Activated naive CD4-positive, alpha-beta T cell treated with anti-CD3 and anti-CD28 coated beads, Interleukin-2, amount 10 ng/mL, durations not matched to agents 7 days and 5 days (primary cell): ENCODE measurements at places on chromosomes 11 and 22.

GRCh38 chr22:45897736-45898135 lies 79.2 kb downstream of the WNT7B start:
- no peak for DNase-seq

- no peak for DNase-seq
These were observed 52.4 kb downstream of the TPBGL start for GRCh38 chr11:75292943-75293342.

DNA sequence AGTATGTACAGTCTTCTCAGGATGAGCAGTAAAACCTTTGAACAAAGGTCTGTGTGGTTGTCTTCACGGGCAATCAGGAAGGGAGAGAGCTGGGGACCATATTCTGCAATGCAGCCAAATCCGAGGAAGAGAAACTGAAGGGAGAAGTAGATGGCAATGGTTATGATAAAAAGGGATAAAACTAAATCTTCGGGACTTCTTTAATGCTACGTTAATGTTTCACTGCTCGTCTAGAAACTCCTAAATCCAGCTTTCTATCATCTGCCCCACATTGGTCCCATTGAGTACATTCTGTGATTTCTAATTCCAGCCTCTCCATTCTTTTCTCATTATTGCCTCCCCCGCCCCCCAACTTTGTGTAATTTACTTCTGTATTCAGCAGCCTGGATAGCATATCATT lies 1.7 kb downstream of the TIMM10B start:
- DNase-seq = no peak

DNA sequence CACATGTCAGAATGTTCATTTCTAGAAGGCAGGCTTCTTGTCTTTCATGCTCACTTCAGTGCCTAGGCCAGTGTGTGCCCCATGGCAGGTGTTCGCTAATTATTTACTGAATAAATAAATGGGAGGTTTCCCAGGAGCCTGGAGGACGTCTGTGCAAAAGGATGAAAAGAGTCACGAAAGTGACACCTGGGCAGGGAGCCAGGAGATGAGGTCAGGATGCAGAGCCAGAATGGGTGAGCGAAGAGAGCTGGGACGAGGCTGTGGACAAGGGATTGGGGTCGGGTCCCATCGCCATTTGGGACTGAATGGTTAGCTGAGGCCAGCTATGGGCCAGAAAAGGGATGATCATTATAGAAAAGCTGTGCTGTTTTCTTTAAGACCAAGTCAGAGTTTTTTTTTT lies 560.4 kb downstream of the TBC1D22A start:
- no peak for DNase-seq

DNA sequence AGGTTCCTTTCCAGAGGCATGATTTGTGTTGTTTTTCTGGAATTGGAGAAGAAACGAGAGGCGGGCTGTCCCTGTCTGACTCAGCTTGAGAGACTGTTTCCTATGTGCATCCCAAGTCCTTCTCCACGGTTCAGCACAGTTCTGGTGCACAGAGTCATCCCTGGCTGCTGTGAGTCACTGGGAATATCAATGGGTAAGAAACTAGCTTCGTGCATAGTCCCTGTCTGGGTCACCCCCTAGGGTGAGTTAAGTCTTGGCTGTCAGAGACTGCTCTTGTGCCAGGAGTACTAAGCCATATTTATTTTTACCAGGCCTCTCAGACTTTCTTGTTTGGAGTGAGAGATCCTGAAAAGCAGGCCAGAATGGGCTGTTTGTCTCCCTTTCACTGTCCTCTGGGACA lies 2.4 kb upstream of the LRP4 start:
- no peak for DNase-seq

GRCh38 chr11:115712296-115712695 lies 208.1 kb upstream of the CADM1 start:
- no peak for DNase-seq
